Vagina (tissue), 2 donors: ENCODE measurements at places on chromosomes 5 and 9. TPM values are rescaled to one million over a fixed set of nuclear protein-coding genes. Genes with fewer than 3 reads are reported as not detected.

Gene SLC34A3
- not detected for total RNA-seq

Gene C5orf58
- total RNA-seq = not detected

Gene SLC36A3
- not detected for total RNA-seq

Gene ENTPD8
- not detected for total RNA-seq

Gene SPINK6
- not detected for total RNA-seq

DNA sequence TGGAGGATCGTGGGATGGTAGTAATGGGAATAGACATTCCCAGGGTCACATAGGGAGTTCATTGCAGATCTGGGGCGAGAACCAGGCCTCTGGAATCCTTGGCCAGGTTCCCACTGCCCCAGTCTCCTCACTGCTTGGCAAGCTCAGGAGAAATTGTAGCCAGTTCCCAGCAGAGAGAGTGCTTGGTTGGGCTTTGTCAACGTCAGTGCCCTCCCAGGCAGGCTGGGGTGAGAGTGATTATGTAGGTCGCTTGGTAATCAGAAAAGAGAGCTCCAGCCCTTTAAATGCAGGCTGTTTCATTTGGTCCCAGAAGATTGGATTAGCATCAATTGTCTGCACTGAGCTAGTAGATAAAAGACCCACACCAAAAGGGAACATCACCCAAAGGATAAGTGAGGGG, 51.8 kb upstream of the GALNT10 start:
- H3K27me3 ChIP-seq = no peaks in the 10 kb centered on the region
- H3K4me3 ChIP-seq = no peak overlapping the region
- no peaks in the 10 kb centered on the region for H3K4me1 ChIP-seq

- no peaks in the 10 kb centered on the region for H3K4me1 ChIP-seq
- H3K36me3 ChIP-seq = no peaks in the 10 kb centered on the region
- H3K4me3 ChIP-seq = no peak overlapping the region
- no peak for DNase-seq
Observed at GRCh38 chr5:169439362-169439761, 138.4 kb upstream of the SLIT3 start.

GRCh38 chr9:36597412-36598178, 24.9 kb downstream of the MELK start:
- no peaks in the 10 kb centered on the region for H3K4me1 ChIP-seq
- H3K27me3 ChIP-seq = no peaks in the 10 kb centered on the region
- H3K36me3 ChIP-seq = no peaks in the 10 kb centered on the region
- H3K4me3 ChIP-seq = no peak overlapping the region

GRCh38 chr9:129653823-129654553, 11.5 kb upstream of the PRRX2 start:
- H3K4me1 ChIP-seq = peaks cover 19% of the 10 kb centered on the region
- no peak overlapping the region for H3K27ac ChIP-seq
- DNase-seq = no peak
- H3K27me3 ChIP-seq = no peaks in the 10 kb centered on the region

- H3K4me1 ChIP-seq = no peaks in the 10 kb centered on the region
- no peaks in the 10 kb centered on the region for H3K27me3 ChIP-seq
- H3K36me3 ChIP-seq = no peaks in the 10 kb centered on the region
Observed at GRCh38 chr5:158389786-158390185, 530.8 kb upstream of the CLINT1 start.

- H3K4me1 ChIP-seq = peaks cover 9% of the 10 kb centered on the region
- H3K27me3 ChIP-seq = no peaks in the 10 kb centered on the region
- DNase-seq = no peak
- H3K4me3 ChIP-seq = no peak overlapping the region
- no peaks in the 10 kb centered on the region for H3K36me3 ChIP-seq
Observed at GRCh38 chr9:91395106-91395552, 28.5 kb downstream of the NFIL3 start.

- no peak for DNase-seq
- no peaks in the 10 kb centered on the region for H3K36me3 ChIP-seq
- H3K27me3 ChIP-seq = no peaks in the 10 kb centered on the region
Observed at GRCh38 chr5:35685161-35685560, 67.5 kb downstream of the SPEF2 start.

- H3K4me3 ChIP-seq = no peak overlapping the region
- no peaks in the 10 kb centered on the region for H3K4me1 ChIP-seq
Observed at GRCh38 chr5:43616535-43616934, 13.6 kb downstream of the NNT start.

DNA sequence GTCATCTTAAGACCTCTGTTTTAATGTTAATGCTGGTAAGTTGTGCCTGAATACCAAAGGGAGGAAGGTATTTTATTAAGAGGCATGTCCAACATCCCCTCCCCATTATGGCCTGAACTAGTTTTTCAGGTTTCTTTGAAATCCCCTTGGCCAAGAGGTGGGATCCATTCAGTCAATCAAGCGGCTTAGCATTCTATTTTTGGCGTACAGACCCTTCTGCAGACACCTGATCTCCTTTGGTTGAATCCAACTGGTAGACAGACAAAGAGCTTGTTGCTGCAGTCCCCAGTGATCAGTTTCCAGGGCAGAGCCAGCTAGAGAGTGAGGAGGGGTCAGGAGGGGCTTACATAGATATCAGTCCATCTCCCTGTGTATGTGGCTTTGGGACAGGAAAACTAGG, 7.9 kb upstream of the KCNMB1 start:
- H3K36me3 ChIP-seq = no peaks in the 10 kb centered on the region
- no peaks in the 10 kb centered on the region for H3K27me3 ChIP-seq
- no peak overlapping the region for H3K4me3 ChIP-seq
- no peak for DNase-seq

DNA sequence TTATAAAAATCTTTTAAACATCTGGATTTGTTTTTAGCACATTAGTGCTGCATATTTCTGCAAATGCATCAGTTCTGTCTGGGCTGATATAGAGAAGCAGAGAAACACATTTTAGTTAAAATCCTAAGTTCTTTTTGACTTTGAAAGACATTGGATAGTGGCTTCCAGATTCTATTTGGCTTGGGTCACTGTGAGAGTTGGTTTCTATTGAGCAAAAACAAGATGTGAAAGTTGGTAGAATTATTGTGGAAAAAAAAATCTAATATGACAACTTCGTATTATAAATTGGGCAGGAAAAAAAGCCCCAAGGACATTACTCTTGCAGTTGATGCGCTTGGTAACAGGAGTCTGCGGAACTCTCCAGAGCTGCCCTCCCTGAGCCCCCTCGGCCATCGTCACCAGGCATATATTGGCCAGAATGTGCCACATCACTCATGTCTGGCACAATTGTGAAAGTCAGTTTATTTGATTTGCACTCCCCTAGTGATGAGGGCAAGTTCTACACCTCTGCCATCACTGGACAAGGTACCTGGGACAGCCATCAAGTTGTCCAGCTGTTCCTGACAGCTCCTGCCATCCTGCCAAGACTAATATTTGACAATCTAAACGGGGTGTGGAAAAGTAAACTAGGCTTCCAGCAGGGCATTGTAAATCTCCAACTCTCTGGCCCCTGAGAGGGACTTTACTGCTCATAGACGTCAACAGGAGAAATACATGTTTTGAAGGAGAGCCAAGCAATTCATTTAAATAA, 334.5 kb downstream of the TENT4A start:
- H3K4me1 ChIP-seq = no peaks in the 10 kb centered on the region
- DNase-seq = no peak
- H3K36me3 ChIP-seq = no peaks in the 10 kb centered on the region
- no peak overlapping the region for H3K27ac ChIP-seq
- H3K4me3 ChIP-seq = no peak overlapping the region

DNA sequence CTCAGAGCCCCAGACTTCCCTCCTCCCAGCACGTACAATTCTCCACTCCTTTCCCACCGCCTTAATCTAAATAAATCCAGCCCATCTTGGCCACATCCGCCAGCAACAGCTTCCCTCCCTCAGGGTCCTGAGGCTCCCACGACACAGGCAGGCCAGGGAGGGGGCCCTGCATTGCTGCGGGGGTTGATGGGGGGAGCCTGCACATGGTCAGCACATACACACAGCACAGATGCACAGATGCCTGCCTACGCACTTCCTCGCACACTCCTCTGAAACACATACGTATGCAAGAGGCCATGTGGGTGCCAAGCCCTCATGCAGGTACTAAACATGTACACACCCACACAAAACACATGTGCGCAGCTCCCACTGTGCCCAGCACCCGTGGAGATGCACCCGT, 14.8 kb downstream of the PDGFRB start:
- H3K4me1 ChIP-seq = peaks cover 92% of the 10 kb centered on the region
- no peak for DNase-seq
- peak overlapping the region; percentile 32 for H3K4me3 ChIP-seq
- H3K36me3 ChIP-seq = peaks cover 8% of the 10 kb centered on the region
- peak overlapping the region; percentile 83 for H3K27ac ChIP-seq

- peaks cover 53% of the 10 kb centered on the region for H3K4me1 ChIP-seq
- no peaks in the 10 kb centered on the region for H3K36me3 ChIP-seq
Observed at GRCh38 chr5:140242099-140242498, 60.8 kb downstream of the PFDN1 start.

GRCh38 chr9:113646491-113646890, 183.0 kb downstream of the RGS3 start:
- no peak for DNase-seq
- H3K4me1 ChIP-seq = peaks cover 17% of the 10 kb centered on the region
- H3K27ac ChIP-seq = no peak overlapping the region
